ENCODE measurements at places on chromosomes 4 and X. TPM values are rescaled to one million over a fixed set of nuclear protein-coding genes. Genes with fewer than 3 reads are reported as not detected.
A peak's percentile ranks its signal among the peaks of the same experiment; 100 is the strongest.

Gene IBSP
- total RNA-seq: not detected

DNA sequence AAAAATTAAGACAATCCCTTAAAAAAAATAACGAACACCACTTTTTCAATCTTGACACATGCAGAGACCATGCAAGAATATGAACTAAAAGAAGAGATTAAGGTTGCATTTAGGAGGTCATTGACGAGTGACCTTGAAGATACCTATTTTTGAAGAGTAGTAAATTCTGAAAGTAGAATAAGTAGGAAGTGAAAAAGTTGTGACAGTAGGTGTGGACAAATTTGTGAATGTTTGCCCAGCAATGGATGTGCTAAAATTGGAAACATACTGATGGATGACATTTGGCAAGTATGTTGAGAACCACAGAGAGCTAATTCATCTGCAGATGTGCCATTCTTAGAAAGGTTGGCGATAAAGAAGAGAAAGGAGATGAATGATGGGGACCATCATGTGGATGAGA lies 213.7 kb upstream of the VCX3A start:
- DNase-seq: no peak

DNA sequence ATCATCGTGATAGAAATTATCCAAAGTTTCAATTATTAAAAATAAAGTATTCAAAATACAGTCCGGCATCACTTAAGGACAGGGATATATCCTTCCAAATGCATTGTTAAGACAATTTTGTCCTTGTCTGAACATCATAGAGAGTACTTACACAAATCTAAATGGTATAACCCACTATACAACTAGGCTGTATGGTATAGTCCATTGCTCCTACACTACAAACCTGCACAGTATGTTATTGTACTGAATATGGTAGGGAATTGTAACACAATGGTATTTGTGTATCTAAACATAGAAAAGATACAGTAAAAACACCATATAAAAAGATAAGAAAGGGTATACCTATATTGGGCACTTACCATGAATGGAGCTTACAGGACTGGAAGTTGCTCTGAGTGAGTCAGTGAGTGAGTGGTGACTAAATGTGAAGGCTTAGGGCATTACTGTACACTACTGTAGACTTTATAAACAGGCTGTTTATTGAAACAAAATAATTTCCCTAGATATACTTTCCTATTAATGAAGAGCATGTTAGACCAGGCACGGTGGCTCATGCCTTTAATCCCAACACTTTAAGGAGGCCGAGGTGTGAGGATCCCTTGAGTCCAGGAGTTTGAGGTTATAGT lies 44.8 kb upstream of the PTPN13 start:
- no peak for DNase-seq

DNA sequence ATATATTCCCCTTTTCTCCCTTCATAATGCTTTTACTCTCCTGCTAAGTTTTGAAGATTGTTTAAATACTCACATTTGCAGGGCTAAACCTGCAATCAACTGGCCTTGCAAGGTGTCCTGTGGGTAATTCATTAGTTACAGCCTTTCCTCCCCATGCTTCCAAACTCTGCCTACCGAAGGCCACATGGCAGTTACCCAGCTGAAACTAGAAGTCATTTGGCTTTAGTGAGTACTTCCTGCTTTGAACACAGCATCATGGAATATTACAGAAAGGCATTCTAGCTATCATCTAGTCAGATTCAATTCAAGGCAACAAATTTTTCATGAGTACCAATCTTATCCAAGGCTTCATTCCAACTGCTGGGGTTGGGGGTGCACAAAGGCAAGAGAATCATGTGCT lies 55.6 kb downstream of the SRPX start:
- no peak for DNase-seq

DNA sequence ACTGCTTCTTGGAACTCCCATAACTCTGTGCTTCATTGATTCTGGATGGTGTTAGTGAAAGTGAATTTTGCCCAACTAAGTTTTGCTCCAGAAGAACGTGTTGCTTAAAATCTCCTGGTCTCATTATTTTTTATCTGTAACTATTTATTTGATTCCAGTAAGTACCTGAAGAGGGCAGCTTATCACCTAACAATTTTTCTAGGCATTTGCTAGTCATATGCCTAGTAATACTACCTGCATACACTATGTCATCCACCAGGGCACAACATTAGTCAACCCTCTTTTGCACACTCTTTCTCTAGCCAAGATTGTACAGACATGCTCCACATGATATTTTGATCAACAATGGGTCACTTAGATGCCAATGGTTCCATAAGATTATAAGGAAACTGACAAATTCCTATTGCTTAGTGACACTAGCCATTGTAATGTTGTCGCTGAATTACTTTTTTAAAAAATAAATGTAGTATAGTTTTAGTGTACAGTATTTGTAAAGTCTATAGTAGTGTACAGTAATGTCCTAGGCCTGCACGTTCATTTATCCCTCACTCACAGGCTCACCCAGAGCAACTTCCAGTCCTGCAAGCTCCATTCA lies 499.9 kb upstream of the AADAT start:
- DNase-seq: no peak

- no peak for DNase-seq
Measured at GRCh38 chrX:74249963-74250362, 54.0 kb upstream of the ZCCHC13 start.

- no peak for DNase-seq
Measured at GRCh38 chr4:100461807-100462605, 55.8 kb downstream of the EMCN start.

DNA sequence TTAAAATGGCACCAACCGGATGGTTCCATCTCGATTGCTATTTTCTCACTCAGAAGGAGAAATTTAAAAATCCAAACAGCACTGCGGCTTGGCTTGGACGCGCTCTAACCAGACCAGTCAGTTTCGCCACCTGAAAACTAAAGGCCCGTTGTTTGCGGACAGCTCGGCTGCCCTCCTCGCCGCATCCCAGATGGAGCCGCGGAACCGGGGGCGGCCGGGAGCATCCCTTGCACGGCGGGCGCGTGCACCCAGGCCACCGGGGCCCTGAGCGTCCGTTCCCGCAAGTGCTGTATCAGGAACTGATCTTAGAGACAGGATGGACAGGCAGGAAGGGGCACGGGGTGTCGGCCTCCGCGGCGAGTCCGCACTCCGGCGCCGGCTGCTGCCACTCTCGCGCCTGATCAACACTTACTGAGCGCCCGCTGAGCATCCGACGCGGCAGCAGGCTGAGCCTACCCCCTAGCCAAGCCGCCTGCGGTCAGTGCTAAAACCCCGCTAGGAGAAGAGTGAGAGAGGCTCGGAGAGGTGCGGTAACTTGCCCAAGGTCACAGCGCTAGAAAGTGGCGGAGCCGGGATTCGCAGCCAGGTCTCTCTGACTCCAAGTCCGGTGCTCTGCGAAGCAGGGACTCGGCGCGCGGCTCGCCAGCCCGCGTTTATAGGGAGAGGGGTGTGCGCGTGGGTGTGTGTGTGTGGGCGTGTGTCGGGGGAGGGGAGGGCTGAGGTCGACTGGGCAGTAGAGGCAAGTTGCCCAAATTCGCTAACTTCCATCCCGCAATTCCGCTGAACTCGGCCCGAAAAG lies at the start of gene CITED1:
Gene CITED1, minus strand, starts transcription at position 629 of the 799 bp plus-strand sequence. CDS start 3,045 bp downstream, outside the sequence.
- peak; percentile 59 for DNase-seq

DNA sequence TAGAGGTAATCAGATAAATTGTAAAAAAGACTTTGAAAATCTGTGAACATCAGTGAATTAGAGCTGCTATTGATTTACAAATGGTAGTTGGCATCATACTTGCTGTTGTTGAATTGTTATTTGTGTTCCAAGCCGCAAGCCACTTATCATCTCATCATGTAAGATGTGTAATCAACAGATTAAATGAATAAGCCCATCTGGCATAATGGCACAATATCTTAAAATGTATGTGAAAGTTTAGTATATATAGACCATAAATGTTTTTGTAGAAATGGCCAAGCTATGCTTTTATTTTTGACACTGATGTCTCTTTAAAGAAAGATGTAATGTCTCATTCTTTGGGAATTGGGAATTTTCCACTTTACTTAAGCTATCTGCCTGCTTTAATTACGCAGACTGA lies 682.6 kb upstream of the GNPDA2 start:
- DNase-seq: no peak

Gene SH3TC1
- total RNA-seq: 20.9 TPM

DNA sequence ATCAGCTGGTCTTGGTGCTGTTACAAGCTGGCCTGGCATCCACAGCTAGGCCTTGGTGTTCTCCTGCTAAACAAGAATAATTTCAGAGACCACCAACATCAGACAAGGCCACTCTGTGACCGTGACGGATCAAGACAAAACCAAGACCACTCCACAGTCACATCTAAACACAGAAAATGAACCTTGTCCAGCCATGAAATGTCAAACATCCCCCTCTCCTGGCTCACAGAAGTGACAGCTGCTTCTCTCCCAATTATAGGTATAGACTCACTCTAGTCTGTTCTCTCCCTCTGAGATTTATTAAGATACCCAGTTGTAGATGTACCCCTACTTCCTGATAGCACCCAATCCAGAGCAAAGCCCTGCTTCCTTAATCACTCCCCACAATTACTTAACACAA lies 40.4 kb downstream of the EFHC2 start:
- no peak for DNase-seq

DNA sequence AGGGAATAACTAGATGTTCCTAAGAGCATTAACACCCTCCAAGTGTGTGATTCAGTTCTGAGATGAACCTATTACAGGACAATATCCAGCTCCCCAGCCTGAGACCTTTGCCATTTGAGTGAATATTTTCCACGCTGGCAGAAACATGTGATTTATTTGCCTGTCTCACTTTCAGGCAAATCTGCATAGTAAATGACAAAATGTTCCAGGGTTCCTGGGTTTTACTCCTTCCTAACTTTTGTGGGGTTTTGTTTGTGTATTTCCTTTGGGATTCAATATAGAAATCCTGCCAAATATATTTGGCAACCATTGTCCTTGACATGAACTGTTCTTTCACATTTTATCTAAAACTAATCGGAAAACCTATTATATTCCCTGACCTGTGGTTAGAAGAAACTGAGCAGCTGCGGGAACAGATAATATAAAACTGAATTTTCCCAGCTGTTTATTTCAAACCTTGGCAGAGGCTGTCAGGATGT lies 12.5 kb downstream of the F8 start:
- DNase-seq: no peak

- DNase-seq: no peak
Measured at GRCh38 chr4:1338752-1339414, 8.1 kb upstream of the UVSSA start.

Gene SPARCL1
- not detected for total RNA-seq

DNA sequence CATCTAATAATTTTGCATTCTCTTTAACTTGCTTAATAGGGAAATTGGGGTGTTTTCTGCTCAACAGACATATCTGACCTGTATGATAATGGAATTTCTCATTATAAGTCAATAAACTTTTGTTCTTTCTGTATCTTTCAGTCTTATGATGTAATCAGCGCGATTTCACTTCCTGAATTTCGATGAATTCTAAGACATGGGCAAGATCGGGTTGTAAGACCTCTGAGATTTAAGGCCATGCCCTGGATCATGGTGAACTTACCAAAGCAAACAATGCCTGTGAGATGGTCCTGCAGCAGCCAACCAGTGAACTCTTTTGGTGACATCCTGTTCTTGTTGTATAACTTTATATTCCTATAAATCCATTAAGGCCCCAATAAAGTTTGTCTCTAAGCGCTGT lies 88.1 kb downstream of the NBDY start:
- no peak for DNase-seq

- DNase-seq: no peak
Measured at GRCh38 chr4:48380583-48381167, 39.3 kb downstream of the SLAIN2 start.

Gene MAGEA2
- total RNA-seq: not detected

Gene NDP
- not detected for total RNA-seq

GRCh38 chrX:18149454-18149853 lies 71.2 kb downstream of the BEND2 start:
- DNase-seq: no peak

Gene NXF2B
- not detected for total RNA-seq

GRCh38 chrX:49853661-49854060 lies 24.6 kb downstream of the PAGE4 start:
- no peak for DNase-seq

Gene SASH3
- 115 TPM for total RNA-seq

DNA sequence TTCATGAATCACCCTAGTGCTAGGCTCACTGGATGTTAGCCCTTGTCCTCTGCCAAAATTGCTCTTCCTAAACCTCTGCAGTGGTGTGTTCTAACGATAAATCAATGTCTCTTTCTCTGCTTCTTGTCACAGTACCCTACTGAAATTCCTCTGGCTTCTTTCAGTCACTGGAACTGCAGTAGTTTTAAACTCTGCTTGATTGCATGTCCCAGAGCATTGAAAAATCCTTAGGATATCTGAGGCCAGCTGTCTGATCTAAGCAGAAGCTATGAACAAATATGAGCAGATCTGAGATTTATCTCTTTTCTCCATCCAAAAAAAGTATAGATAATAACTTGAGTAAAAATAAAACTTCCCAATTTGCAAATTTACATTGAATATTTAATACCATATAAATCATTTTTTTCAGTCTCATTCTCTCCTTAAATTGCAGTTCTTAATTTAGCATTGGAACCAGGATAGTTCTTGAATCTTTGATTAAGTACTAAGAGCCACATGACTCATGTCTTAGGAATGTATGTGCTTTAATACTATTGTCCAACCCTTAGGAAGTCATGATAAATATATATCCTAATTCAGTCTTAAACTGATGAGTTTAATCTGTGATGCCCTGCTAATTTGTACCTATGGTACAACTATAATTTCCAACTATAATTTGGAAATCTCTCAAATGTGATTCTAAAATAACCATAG lies 169.7 kb downstream of the PDHA2 start:
- DNase-seq: no peak

- no peak for DNase-seq
Measured at GRCh38 chrX:96924581-96924980, 40.9 kb downstream of the RPA4 start.

DNA sequence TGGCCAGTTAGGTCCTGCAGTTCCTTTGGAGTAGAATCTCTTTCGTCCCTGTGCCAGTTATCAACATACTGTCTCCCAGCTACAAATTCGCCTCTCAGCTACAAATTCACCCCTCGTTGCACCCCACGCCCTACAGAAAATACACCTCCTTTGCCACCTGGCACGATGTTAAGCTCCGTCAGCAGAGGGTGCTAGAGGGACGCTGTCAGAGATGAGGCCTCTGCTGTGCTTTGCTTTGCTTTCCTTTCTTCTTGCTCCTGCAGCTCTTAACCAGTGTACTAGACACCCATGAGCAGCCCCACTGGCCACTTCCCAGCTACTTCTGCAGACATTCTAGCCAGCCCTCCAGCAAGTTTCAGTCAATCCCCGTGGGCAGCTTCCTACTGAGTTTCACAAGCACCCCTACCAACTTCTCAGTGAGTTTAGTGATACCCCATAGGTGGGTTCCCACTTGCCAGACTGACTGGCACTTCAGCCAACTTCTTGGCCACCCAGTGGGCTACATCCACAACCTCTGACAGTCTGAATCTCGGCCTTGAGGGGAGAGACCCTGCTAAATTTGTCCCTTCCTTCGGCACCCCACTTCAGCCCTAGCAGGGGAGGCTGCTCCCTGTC lies 21.8 kb downstream of the HAUS3 start:
- peak; percentile 94 for DNase-seq

Gene MAGEC3
- total RNA-seq: not detected

Gene MEPE
- not detected for total RNA-seq

Gene IL2
- total RNA-seq: 976 TPM

- DNase-seq: no peak
Measured at GRCh38 chr4:74175379-74175778, 17.5 kb downstream of the MTHFD2L start.

GRCh38 chr4:82367438-82368097 lies 6.2 kb downstream of the HNRNPD start:
- DNase-seq: peak; percentile 59
